ENCODE measurements at places on chromosomes 4 and X.
A peak's percentile ranks its signal among the peaks of the same experiment; 100 is the strongest.

GRCh38 chr4:89164400-89164799 is 53.1 kb downstream of the TIGD2 start:
- DNase-seq = no peak

GRCh38 chr4:118849867-118850487 is 14.1 kb upstream of the SEC24D start:
- DNase-seq = no peak

- peak; percentile 14 for DNase-seq
These were observed 98.2 kb upstream of the HHIP start for GRCh38 chr4:144547678-144548298.

- no peak for DNase-seq
These were observed 7.9 kb upstream of the GPM6B start for GRCh38 chrX:13824746-13825145.

DNA sequence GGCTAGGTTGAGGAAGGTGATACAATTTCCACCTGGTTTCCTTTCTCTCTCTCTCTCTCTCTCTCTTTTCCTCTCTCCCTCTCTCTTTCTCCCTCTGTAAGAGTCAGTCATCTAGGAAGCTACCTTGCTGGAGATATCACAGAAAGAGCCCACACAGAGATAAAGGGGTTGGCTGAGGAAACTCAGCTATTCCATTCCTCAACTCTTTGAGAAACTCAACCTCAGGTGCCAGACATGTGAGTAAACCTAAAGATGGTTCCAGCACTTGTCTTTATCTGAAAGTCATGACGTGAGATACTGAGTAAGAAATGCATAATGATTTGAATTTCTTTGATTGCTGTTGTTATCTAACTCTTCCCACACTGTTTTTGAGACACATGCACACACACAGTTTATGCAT is 564.0 kb downstream of the SPOCK3 start:
- no peak for DNase-seq

DNA sequence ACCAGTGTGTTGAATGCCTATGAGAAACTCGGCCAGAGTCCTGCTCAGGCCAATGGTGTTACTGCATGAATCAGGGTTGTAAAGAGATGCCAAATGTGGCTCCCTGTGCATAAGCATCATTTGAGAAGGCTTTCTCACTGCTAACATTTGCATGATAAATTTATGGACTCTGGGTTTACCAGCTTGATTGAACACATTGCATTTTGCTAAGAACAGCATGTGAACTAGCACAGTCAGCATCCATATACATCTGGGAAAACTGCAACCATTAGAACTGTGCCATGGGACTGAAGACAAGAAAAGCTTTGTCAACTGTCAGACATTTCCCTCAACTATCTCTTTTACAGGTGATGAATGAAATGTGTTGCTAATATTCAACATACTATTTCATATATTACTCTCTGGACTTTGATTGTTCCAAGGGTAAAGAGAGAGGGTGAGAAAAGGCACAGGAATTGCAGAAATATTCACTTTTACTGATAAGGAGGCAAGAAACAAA is 1427.4 kb upstream of the ADGRL3 start:
- no peak for DNase-seq

DNA sequence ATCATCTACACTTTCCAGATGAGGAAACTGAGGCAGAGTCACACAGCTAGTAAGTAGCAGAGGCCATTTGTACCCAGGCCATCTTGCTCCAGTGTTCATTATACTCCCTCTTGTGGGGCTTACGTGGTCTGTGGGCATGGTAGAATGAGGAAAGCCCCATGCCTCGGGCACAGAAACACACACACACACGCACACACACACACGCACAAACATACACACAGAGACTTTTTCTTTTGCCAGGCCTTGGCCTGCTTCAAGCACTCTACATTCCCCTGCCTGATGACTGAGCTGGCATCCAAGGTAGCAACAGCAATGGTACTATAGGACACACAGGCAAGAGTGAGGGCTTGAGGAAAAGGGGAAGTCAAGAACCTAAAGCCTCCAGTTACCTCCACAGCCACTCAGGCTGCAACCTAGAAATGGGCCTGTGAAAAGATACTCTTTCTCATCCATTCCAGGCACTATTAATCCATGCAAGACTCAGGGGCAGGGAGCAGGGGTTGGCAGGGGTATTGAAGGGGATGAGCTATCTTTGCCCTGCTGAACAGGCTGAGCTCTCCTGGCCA is 43.6 kb downstream of the STARD8 start:
- DNase-seq = no peak

DNA sequence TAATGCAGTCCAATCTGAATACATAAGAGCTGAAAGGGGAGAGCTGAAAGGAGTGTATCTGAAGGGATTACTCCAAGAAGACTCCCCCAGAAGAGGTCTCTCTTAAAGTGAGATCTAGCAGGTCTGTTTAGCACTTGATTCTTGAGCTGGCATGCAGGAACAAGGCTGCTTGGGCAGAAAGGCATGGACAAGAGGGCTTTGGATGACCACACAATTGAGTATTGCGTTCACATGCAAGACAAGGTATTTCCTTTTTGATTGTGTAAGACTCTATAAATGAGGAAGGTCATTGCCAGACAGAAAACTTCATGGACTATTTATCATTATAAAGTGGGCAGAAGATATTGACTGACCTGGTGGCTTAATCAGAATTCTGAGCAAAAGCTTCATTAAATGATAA is 145.5 kb upstream of the AFF2 start:
- no peak for DNase-seq

DNA sequence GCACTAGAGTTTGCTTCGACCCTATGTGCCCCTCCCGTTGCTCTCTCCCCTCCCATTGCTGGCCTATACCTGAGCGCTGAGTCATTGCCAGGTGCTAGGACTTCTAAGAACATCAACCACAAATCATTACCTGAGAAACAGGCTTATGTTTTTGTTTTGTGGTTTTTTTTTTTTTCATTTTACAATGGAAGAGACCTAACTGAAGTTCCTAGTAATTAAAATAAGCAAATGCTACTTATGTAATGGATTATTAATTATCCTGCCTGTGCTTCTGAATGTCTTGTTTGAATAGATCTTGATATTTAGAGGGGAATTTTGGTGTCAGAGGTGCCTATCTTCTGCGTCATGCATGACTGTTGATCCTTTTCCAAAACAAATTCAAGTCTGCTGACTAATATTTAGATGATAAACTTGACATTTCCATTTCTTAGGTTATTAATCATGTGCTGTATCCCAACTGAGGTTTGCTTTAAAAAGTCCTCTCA is 275.4 kb upstream of the CPEB2 start:
- no peak for DNase-seq
